Tibial nerve (tissue), 4 donors: ENCODE measurements at places on chromosomes 6 and 20. TPM values are rescaled to one million over a fixed set of nuclear protein-coding genes. Genes with fewer than 3 reads are reported as not detected.

RAD21L1 gene
- total RNA-seq = not detected

DNA sequence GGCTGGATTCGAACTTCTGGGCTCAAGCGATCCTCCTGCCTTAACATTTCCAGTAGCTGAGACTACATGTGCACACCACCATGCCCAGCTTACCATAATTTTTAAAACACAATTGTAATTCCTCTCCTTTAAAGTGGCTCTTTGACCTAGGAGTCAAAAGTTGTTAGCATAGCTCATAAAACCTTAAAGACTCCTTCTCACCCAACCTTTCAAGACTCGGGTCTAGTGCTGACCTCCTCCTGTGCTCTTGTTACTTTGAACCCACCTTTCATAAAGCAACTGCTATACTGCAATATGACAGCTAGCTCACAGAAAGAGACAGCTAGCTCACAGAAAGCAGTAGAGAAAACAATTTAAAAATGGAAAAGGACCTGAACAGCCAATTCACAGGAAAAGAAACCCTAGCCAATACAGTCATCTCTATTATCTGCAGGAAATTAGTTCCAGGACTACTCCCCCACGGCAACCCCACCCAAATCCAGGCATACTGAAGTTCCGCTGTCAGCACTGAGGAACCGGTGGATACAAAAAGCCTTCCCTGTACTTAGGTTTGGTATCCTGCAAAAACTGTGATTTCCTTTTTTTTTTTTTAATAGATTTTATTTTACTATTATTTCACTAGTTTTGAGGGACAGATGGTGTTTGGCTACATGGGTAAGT lies 20.3 kb downstream of the SSR1 start:
- DNase-seq = no peak

GRCh38 chr6:120966321-120966720 lies 368.0 kb downstream of the TBC1D32 start:
- no peak for DNase-seq

GRCh38 chr20:33079259-33079658 lies at the start of gene BPIFB4:
Gene BPIFB4, plus strand, starts transcription at chr20:33079643. Its CDS starts 1,884 bp downstream, at chr20:33081527.
- no peak for DNase-seq
